ENCODE measurements at places on chromosomes 7 and 10.

- no peak for DNase-seq
These were observed 135.1 kb upstream of the ZWINT start for GRCh38 chr10:56496186-56496486.

DNA sequence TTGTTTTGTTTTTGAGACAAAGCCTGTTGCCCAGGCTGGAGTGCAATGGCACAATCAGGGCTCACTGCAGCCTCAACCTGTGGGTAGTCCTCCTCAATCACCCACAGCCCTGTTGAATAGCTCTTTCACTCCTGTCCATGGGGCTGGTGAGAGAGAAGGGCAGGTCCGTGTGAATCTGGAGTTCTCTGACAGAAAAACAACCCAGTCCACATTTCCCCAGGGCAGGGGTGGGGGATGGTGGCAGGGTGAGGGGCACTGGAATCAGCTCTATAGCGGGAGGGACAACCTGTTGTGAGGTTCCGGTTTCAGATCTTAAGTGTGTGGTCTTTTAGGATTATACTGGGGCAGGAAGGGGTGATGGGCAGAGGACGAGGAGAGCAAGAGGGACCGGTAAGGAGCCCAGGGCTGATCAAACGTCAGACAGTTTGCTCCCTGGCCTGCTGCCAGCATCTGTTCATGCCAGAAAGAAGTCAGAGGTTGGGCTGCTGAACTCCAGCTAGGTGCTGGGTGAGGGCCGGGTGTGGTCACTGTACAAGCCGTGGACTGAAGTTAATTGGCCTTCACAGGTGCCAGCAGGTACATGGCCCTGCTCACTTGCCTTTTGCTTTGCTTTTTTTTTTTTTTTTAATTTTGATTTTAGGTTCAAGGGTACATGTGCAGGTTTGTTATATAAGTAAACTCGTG lies 33.2 kb upstream of the MKRN1 start:
- DNase-seq, result no peak

- DNase-seq, result no peak
These were observed 284.1 kb downstream of the KIF20B start for GRCh38 chr10:89985446-89985845.

- DNase-seq, result no peak
These were observed 29.5 kb upstream of the COBL start for GRCh38 chr7:51346126-51346525.

DNA sequence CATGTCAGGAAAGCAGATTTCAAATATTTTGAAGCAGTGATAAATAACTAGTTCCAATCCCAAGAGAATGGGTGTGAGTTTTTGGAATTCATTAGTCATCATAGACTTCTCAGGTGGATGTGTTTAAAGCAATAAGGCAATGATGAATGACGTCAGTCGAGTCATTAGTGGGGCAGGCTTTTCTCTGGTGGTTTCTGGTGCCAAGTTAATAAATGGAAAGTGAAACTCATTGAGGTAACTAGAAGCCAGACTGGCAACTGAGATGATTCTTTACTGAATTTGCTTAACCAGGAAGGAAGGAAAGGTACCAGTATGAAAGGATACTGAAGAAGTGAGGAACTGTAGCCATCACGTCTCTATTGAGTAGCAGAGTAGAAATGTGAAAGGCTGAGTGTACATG lies 311.0 kb downstream of the GPAM start:
- peak; percentile 3 for DNase-seq

- no peak for DNase-seq
These were observed 1.2 kb downstream of the WEE2 start for GRCh38 chr7:141709318-141709717.

- DNase-seq, result no peak
These were observed 590.0 kb upstream of the SEMA3D start for GRCh38 chr7:85776691-85777345.

DNA sequence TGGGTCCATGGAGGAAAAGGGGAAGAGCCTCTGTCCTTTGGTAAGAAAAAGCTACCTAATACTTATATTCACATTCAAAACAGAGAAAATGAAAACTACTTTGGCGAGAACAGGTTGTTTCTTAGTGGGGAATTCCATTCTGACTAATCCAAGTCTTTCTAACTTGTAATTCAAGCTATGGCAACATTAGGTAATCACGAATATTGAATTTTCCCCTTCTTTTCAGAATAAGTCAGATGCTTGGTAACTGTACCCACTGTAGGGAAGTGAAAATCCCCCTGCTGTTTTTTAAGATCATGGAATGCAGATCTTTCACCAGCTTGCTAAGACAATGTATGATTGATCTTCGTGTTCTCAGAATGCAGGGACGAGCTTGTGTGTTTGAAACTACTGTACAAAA lies 384.4 kb downstream of the TCERG1L start:
- DNase-seq, result no peak

DNA sequence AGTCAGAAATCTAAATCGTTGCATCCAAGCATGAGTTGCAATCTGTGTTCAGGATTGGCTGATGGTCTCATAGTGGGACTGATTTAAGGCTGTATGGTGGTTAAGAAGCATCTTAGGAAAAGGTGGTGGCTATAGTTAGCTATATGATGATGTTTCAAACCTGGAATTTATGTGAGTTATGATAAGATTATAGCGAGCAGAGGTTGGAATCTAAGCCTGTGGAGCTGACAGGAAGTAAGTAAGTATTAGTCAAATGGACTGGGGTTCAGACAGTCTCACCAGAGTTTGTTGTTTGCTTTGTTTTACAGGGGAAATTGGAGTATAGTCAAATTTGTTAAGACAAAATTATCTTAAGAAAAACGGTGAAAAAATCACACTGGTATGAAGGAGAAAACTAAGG lies 56.7 kb downstream of the ANKRD7 start:
- no peak for DNase-seq

GRCh38 chr10:102274062-102274461 lies 28.7 kb downstream of the GBF1 start:
- DNase-seq, result no peak

DNA sequence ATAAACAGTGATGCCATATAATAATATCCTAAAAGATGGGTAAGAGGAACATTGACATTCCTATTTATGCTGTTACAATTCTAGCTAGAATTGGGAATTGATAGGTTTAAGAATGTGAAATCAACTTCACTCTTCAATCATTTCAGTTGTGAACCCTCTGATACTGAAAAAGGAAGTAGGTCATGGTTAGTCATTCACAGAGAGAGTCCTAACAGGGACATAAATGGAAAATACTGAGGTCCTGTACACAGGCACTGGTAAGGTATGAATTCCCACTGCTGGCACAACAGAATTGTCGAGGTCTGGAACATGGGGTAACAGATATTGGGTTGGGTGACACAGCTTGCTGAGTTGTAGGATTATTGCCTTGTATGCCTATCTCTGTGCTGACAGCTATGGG lies 289.4 kb upstream of the LRRN3 start:
- DNase-seq, result peak; percentile 3

GRCh38 chr10:8181496-8182157 lies 127.1 kb downstream of the GATA3 start:
- no peak for DNase-seq

DNA sequence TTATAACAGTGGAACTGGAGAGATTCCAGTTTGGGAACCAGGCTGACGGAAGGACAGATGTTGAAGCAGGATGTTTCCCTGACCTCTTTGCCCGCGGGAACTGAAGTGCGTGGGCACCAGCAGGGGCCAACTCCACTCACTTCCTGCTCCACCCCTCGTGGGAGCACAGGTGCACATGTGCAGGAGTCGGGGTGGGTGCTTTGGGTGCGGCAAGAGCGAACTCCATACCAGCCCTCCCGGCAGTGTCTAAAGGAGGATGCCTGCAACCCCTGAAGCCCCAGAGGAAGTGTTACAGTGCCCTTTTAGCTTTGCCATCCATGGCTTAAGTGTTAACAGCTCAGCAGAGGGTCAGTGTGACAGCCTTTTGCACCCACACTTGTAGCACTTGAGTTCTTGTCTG lies 27.4 kb upstream of the UBE3C start:
- DNase-seq, result no peak

DNA sequence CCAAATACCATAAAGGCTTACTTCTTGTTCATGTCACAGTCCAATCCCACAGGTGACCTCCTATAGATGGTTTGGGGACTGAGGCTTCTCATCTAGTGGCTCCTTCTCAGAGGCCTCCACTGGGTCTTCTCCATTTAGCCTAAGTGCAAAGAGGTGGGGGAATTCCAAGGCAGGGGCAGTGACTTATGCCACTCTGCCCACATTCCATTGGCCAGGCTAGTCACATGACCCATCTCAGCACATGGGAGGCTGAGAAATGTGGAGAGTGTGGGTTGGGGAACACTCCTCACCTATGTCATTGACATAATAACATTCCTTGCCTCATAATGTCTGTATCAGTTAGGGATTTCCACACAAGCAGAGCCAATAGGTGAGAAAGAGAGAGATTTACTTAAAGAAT lies 104.3 kb upstream of the PLXNA4 start:
- DNase-seq, result no peak

- peak; percentile 87 for DNase-seq
These were observed 33.3 kb upstream of the KDM7A start for GRCh38 chr7:140209866-140210609.
